ENCODE measurements at places on chromosomes 3 and 15. TPM values are rescaled to one million over a fixed set of nuclear protein-coding genes. Genes with fewer than 3 reads are reported as not detected.

- no peak for DNase-seq
- no peaks in the 10 kb centered on the region for H3K27me3 ChIP-seq
- no peak overlapping the region for H3K4me3 ChIP-seq
These were observed 20.8 kb downstream of the TMEM212 start for GRCh38 chr3:171863920-171864319.

- H3K4me3 ChIP-seq = no peak overlapping the region
- DNase-seq = no peak
- H3K27ac ChIP-seq = no peak overlapping the region
- H3K36me3 ChIP-seq = no peaks in the 10 kb centered on the region
These were observed 9.4 kb upstream of the KIF7 start for GRCh38 chr15:89664441-89665350.

DNA sequence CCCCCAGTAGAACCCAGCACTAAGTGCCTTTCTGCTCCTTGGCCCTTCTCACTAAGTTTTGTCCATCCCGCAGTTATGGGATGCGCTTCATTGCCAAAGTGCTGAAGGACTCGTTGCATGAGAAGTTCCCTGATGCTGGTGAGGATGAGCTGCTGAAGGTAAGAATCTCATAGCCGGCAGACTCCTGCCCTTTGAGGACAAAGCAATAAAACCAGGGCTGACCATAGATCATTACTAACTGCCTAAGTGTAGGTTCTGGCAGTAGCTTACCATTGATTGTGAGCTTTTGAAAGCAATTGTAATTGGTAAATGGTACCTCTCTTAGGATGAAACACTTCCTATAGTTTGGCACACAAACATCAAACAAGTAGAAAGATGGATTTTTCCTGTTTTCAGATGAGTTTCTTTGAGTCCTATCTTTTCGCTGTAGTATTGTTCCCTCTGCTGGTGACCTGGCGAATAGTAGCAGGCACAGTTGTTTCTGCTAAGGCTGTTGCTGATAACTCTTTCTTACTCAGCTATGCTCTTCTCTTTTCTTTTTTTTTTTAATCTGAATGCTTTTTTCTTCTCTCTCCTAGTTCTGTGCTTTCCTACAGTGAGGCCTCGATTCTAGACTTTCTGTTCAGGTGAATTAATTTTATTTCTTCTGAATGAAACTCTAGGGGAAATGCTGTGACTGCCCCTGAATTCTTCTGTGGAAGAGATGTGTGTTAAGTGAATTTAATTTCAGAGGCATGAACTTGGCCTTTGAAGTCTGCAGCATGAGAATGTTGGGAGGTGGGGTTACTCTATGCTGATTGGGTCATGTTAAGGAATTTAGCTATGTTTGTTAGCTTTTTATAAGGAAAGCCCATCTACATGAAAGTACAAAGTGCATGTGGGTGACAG is 47.4 kb upstream of the CRTC3 start:
- peaks cover 18% of the 10 kb centered on the region for H3K4me1 ChIP-seq
- H3K27me3 ChIP-seq = no peaks in the 10 kb centered on the region
- no peak overlapping the region for H3K27ac ChIP-seq
- peak; percentile 51 for DNase-seq

The NR1I2 gene
- not detected for total RNA-seq

DNA sequence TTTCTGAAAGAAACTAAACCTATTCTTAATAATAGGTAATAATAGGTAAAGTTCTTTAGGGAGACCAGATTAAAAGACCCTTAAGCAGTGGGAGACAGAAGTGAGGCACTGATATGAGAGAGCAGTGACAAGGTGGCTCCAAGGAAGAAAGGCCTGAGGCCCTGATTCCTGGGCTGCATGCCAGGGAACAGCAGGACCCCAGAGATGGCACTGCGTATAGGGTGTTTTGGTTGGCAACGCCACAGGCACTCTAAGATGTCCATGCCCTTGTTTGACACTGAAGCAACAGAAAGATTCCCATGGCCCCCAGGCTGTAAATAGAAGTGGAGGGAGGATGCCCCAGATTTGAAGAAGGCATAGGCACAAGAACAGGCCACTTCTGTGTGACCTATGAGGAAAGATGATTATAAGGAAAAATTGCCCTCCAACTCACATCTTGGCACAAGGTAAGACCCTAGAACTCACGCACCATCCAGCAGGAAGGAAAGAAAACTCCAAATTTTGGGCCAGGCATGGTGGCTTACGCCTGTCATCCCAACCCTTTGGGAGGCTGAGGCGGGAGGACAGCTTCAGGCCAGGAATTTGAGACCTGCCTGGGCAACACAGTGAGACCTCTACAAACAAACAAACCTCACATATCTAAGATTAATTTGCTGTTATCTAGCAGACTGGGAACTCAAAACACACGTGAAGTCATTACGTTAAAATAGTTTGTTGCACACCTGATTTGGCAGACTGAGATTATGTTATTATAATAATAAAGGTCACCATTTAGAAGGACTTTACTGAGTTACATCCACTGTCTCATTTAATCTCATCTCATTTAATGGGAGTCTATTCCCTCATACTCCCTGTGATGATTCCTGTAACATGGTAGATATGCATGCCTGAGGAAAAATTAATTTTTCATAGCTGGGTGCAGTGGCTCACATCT is 10.5 kb upstream of the BLM start:
- peaks cover 5% of the 10 kb centered on the region for H3K4me1 ChIP-seq
- no peak overlapping the region for H3K4me3 ChIP-seq
- peak; percentile 30 for DNase-seq
- H3K36me3 ChIP-seq = no peaks in the 10 kb centered on the region
- no peaks in the 10 kb centered on the region for H3K27me3 ChIP-seq

The RETNLB gene
- not detected for total RNA-seq

DNA sequence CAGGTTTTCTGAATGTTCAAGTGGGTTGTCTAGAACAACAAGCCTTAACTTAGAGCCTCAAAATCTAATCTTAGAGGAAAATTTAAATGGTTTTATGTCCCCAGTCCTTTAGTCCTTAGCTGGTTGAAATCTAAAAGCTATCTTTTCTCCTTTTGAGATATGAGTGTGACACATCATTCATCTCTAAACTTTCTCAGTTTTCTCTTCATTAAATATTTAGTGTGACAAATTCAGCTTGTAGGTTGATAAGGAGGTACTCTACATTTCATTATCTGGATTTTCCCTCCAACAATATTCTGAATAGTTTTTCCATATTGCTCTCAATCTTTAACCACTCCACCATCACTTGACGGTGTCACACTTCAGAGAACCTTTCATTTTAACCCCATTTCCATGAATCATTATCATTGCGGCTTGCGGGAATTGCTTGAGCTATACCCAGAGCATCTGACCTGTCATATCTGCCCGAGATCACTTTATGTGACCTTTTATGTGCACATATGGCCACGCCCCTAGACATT is 16.1 kb upstream of the ATP8B4 start:
- no peaks in the 10 kb centered on the region for H3K27me3 ChIP-seq
- peak overlapping the region; percentile 31 for H3K4me3 ChIP-seq
- peaks cover 41% of the 10 kb centered on the region for H3K4me1 ChIP-seq
- H3K36me3 ChIP-seq = no peaks in the 10 kb centered on the region
- no peak for DNase-seq

GRCh38 chr15:73617301-73617831 is 15.8 kb downstream of the NPTN start:
- H3K4me1 ChIP-seq = peaks cover 20% of the 10 kb centered on the region
- H3K36me3 ChIP-seq = peaks cover 16% of the 10 kb centered on the region
- H3K4me3 ChIP-seq = no peak overlapping the region
- H3K27ac ChIP-seq = no peak overlapping the region
- no peak for DNase-seq

The LHFPL4 gene
- total RNA-seq = not detected

Measured in MCF 10A (cell line).